ENCODE measurements at places on chromosomes 2 and 18.

- DNase-seq = no peak
Measured at GRCh38 chr2:9378433-9379390, 44.6 kb downstream of the ITGB1BP1 start.

- no peak for DNase-seq
Measured at GRCh38 chr2:55431982-55432627, 12.4 kb upstream of the CCDC88A start.

- DNase-seq = no peak
Measured at GRCh38 chr2:33126552-33126951, 179.8 kb downstream of the LTBP1 start.

GRCh38 chr2:97735161-97735561 is 21.8 kb downstream of the ZAP70 start:
- DNase-seq = no peak

DNA sequence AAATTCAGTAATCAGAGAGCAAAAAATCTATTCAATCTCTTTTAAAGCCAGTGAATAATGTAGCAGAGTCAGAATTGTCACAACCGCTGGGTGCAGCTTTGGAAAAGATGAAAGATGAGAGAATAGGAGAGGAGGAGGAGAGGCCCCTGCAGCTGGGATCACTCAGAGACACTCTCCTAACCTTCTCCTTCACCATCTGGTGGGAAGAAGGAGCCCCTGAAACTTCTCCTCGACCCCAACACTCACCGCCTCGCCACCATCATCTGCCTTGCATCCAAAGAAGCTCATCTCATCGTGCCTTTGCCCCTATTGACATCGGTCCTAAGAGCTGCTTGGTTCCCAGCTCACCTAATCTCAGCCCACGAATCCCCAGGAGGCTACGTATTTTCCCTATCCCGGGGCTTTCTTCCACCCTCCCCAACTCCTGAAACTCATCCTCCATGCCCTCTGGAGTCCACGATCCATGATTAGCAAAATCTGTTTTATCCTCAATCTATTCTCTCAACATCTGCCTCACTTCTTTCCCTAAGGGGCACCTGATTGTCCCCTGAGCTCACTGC is 58.5 kb downstream of the PKDCC start:
- no peak for DNase-seq

- no peak for DNase-seq
Measured at GRCh38 chr18:68083131-68083530, 566.6 kb upstream of the DSEL start.

- DNase-seq = no peak
Measured at GRCh38 chr2:129240061-129240460, 739.4 kb upstream of the RAB6C start.

- no peak for DNase-seq
Measured at GRCh38 chr18:45642238-45642637, 27.0 kb downstream of the SLC14A2 start.

DNA sequence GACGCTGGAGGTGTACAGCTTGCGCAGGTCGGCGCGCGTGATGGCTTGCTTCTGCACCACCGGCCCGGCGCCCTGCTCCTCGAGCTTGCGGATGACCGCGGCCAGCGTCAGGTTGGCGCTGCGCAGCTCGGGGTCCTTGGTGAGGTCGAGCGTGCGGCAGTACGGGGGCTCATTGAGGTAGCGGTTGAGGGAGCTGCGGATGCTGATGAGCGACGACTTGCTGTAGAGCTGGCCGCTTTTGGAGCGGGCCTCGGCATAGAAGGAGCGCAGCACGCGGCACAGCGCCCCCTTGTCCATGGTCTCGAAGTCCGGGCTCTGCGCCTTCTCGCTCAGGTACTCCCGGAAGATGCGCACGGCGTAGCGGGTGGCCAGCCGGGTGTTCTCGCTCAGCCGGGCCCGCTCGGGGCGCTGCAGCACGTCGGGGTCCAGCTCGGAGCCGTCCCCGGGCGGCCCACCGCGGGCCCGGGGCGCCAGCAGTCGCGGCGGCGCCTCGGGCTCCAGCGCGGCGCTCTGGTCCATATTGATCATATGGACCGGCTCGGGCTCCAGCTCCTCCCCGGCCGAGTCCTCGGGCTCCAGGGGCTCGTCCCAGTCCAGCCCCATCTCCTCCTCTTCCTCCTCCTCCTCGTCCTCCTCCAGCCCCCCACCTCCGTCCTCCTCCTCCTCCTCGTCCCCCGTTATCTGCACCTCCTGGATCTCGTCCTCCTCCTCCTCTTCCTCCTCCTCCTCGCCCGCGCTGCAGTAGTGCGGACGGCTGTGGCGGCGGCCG is 523 bp downstream of the KCTD1 start:
- peak; percentile 27 for DNase-seq
